Fibroblast of skin of back (primary cell): ENCODE measurements at places on chromosomes 11 and 22.

DNA sequence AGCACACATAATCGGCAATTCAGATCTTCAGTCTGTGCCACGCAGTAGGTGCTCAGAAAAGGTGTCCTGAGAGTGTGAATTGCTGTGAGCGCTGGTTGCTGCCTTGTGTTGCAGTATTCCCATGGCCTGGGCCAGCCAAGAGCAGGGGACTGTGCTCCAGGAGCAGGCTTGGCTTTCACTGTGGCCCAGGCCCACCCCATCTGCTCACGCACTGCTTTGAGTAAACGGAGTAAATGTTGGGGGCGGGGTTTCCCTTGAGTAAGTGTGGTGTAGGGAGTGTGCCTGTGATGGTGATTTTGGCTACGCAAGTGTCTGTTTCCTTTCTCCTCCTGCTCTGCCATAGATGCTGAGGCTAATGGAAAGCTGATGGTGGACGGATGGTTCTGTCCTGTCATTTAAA is 2.3 kb downstream of the CTTN start:
- DNase-seq: no peak

GRCh38 chr11:118552341-118552740 is 13.4 kb downstream of the IFT46 start:
- DNase-seq: no peak

DNA sequence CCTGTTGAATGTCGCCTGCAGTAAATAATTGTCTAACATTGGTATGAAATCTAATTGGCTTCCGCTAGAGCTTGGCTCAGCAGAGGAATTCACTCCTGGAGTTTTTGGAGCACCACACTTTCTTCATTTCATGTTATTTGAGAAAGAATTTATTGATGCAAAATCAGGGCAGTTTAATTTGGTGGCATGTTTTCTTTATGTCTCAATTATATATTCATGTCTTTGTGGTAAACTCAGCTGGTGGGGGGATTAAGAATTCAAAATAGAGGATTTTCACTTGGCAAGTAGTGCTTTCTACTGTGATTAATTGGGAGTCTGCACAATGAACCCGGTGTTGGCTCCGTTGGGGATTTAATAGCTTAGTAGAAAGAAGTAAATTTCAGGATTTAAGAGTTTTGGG is 784.4 kb downstream of the NTM start:
- no peak for DNase-seq

GRCh38 chr11:61107888-61108287 is 5.6 kb downstream of the CD5 start:
- no peak for DNase-seq

- no peak for DNase-seq
Observed at GRCh38 chr11:125948278-125949051, 2.6 kb downstream of the VSIG10L2 start.

DNA sequence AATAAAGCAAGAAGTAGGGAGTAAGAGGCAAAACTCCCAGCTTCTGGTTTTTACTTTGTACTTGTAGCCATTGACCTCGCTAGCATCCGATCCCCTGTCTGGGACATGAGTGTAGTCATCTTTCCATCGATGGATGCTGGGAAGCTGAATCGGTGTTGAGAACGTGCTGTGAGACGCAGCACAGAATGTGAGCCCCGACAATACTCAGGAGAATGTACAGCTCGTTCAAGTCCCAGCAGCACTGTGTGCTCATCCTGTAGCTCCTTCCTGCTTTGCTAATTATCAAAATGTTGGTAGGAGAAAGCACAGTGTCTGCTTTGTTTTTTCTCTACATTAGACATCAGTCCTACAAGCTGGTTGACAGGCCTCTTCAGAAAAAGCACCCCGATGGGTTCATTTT is 56.6 kb downstream of the JAM3 start:
- no peak for DNase-seq

DNA sequence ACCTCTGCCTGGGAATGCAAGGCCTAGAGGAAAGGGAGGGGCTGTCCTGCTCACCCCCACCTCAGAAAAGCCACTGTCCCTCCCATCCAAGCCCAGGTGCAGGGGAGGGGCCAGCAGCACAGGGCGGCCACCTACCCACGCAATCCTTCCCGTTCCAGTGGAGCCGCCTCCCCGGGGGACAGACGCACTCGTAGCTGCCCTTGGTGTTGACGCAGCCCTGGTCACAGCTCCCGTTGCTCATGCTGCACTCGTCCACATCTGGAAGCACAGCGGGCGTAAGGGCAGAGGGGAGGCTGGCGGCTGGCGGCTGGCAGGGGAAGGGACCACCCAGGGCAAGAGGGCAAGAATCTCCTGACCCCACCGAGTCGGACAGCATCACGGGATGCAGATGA is 40.3 kb upstream of the TTLL12 start:
- peak; percentile 15 for DNase-seq

- no peak for DNase-seq
Observed at GRCh38 chr11:99489581-99489980, 468.8 kb downstream of the CNTN5 start.

- DNase-seq: peak; percentile 32
Observed at GRCh38 chr22:37669586-37669985, 5.8 kb upstream of the LGALS1 start.

- DNase-seq: peak; percentile 97
Observed at GRCh38 chr11:12224537-12224893, 114.1 kb downstream of the MICAL2 start.

DNA sequence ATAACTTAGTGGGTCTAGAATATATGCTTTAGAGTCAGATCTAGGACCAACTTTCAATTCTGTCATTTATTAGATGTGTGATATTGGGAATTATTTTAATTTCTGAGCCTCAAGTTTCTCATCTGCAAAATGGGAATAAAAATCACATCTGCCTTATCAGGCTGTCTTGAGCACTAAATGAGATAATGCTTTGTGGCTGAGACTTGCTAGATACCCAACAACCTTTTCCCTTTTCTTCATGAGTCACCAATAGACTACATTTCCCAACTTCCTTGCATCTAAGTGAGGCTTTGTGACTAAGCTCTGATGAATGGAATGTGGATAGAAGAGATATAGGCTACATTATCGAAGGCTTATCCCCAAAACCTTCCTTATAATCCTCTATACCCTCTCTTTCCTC is 220.7 kb upstream of the SESN3 start:
- DNase-seq: peak; percentile 89

GRCh38 chr11:104338186-104338585 is 174.2 kb upstream of the PDGFD start:
- peak; percentile 2 for DNase-seq

GRCh38 chr11:21492931-21493330 is 700.0 kb upstream of the ANO5 start:
- DNase-seq: no peak

DNA sequence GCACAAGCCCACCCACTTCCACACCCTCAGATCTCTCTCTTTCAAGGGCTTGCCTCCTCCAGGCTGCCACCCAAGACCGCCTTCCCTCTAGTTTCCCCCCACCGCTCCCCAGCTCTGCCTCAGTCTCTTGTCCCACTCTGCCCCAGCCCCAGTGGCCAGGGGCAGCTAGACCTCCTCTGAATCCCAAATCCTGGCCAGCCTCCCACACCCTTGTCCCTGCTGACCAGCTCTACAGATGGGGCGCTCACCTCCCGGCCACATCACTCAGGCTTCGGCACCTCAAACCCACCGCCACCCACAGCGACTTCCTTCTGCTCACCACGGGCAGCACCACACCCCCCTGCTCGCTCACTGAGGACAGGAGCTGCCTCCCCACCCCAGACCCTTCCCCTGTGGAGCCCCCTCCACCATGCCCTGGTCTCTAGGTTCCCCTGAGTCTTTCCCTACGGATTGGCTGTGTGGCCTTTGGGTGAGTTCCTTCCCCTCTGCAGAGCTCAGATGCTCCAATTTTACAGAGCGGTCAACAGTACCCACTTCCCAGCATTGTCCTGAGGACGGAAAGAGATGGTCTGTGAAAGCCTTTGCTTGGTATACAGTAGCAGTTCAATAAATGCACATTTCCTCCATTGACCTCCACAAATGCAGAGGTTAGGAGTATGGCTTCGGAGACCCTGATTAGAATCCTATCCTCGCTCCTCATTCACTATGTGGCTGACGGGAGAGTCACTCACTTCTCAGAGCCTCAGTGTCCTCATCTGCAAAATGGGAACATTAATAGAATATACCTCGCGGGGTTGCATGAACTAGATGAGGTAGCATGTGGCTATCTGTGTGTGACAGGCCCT is 11.5 kb upstream of the SPI1 start:
- no peak for DNase-seq

DNA sequence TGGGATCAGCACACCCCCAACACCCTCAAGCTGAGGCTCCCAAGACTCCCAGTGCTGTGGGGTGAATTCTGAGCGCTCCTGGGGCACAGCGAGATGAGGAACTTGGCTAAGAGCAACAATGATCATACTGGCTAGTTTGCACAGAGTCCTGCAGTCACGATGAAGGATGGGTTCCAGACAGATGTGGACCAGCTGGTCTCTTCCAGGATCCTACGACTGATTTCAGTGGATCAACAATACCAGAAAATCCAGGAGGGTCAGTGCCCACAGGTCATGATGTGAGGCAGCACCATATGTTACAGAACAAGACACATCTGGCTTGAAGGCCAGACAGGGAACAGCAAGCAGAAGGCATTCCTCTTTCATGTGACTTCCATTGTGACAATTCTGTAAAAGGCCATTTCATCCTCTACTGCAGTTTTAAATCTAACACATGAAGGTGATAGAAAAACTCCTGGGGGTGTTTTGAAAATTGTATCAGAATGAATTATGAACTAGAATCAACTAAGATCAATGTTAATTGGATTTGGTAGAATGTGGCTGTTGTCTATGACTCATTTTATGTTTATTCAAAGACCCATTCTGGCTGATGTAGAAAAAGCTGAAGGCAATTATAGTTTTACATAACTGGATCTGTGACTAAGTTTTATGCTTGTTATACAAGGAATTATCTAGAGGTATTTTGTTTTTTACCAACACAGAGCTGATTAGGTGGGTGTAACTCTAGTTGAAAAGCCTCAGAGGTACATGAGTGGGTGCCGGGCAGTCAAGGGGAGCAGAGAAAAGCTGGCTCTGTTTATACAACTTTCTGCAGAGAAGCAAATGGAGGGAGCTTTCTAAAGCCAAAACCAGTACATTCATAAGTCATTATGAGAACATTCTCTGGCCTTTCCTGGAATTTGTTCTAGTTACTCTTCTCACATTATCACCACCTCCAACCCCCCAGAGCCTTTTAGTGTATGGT is 29.1 kb downstream of the OR52K1 start:
- no peak for DNase-seq
